ENCODE measurements at places on chromosomes 5 and 9. TPM values are rescaled to one million over a fixed set of nuclear protein-coding genes. Genes with fewer than 3 reads are reported as not detected.

GRCh38 chr5:147918899-147919298, 12.6 kb upstream of the C5orf46 start:
- no peak for DNase-seq

The PALM2AKAP2 gene
- 6.9 TPM for polyA plus RNA-seq

DNA sequence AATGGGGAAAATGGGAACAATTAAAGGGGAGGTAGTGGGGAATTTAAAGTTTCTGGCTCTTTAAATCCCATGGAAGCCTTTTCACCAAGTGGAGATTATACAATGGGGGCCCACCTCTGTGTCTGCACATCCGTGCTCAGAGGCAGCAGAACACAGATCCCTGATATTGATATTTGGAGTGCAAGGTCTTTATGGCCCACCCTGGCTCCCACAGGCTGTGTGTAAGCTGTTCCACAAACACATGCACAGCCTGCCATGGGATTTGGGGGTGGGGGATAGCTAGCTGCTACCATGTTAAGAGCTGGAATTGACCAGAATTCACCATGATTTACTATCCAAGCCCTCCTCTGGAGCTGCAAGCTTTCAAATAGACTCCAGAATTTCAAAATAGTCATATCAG, 55.9 kb downstream of the RASGEF1C start:
- no peak for DNase-seq

DNA sequence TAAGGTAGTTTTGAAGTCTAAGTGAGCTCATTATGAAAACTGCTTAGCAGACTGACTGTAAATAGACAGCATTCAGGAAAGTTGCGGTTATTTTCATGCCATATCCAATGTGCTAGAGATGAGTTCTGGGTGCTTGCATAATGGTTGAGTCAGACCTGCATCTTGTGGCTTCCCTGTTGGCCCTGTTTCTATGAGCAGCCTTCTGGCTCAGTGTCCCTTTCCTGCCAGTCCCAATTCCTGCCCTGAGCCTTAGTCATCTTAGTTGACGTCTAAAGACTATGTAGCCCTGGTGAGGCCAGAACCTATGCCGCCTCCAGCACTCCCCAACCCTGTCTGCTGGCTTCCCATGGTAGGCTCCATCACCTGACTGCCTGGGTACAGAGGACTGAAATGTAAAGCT, 76.3 kb upstream of the TNFSF8 start:
- DNase-seq, result no peak

The RASEF gene
- 8.6 TPM for polyA plus RNA-seq

The C7 gene
- polyA plus RNA-seq, result 26.7 TPM

The NUTM2F gene
- polyA plus RNA-seq, result not detected

The ZNF474 gene
- 0.26 TPM for polyA plus RNA-seq

GRCh38 chr5:33827018-33827707, 64.6 kb downstream of the ADAMTS12 start:
- DNase-seq, result no peak

- DNase-seq, result no peak
These were observed 285.6 kb downstream of the FANCC start for GRCh38 chr9:95031711-95032461.

- DNase-seq, result no peak
These were observed 25.1 kb downstream of the ZNF474 start for GRCh38 chr5:122154491-122154890.

The ROPN1L gene
- polyA plus RNA-seq, result 0.54 TPM

GRCh38 chr5:109996246-109996645, 306.5 kb downstream of the MAN2A1 start:
- DNase-seq, result no peak

DNA sequence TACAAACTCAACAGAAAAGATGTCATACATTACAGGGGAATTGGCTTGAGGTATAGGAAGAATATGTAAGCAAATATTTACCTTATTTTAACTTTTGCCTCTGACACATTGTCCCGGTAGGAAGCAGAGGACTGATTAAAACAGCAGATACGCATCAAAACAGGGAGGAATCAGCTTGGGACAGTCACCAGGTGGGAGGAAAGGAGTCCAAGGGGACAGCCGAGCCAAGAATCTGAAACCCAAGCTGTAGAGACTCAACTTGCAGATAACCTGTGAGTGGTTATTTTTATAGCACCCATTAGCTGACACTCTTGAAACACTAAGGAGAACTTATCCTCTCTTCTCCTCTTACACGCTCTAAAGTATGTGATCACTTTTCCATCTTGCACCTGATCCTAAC, 22.3 kb downstream of the PDZD2 start:
- DNase-seq, result no peak

DNA sequence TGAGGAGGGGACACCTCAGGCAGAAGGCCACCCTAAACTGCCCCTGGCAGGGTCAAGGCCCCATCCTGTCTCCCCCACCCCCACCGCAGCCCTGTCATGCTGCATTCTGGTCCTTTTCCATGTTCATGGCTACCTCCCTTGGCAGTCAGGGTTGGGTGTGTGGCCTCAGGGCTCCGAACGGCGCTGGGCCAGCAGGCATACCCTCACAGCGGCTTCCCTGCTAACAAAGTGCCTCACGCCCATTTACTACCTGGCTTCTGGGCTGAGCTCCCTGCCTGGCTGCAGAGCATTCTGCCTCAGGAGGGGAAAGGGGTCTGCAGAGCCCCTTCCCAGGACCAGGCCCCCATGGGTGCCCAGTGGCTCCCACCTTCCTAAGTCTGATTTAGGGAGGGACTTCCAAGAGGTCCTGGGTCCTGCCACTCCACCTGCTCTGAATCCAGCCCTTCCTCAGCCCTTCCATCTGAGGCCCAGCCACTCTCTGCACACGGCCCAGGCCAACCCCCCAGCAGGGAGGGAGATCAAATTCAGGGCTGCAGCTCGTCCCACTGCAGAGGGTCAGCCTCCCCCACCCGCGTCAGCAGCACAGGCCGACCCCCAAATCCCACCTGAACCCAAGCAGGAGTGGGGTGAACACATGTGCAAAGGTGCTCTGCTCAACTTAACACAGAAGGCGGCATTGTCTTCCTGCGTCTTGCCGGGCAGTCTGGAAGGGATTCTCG, 115.9 kb upstream of the PHYKPL start:
- DNase-seq, result no peak

The C5orf58 gene
- polyA plus RNA-seq, result not detected

The PCDHGA1 gene
- polyA plus RNA-seq, result 0.47 TPM

DNA sequence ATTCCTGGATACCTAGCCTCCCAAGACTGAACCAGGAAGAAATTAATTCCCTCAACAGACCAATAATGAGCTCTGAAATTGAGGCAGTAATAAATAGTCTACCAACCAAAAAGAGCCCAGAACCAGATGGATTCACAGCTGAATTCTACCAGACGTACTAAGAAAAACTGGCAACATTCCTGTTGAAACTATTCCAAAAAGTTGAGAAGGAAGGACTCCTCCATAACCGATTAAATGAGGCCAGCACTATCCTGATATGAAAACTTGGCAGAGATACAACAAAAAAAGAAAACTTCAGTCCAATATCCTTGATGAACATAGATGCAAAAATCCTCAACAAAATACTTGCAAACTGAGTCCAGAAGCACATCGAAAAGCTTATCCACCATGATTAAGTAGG, 392.5 kb upstream of the GRAMD2B start:
- no peak for DNase-seq

GRCh38 chr5:172494630-172495505, 40.5 kb upstream of the SH3PXD2B start:
- DNase-seq, result no peak

GRCh38 chr5:7823594-7823993, 27.3 kb downstream of the CFAP90 start:
- no peak for DNase-seq

GRCh38 chr9:27124151-27124550, 15.1 kb downstream of the TEK start:
- DNase-seq, result no peak

DNA sequence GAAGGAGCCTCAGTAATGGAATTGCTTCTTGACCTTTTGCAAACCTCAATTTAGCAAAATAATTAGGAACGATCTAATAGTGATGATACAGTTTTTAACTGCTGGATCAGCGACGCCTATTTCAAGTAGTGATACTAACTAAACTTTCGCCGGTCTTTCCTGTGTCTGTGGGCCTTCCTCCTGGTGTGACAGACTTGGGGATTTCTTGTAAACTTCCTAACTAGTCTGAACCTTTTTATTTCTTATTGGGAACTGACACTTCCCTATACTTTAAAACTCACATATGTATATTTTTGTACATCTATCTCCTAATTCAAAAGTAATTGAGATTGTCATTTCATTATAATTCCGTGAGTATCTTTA, 15.2 kb downstream of the ITGA1 start:
- no peak for DNase-seq

All from left renal pelvis (tissue), 4 donors.